ENCODE measurements at places on chromosomes 6 and 20. TPM values are rescaled to one million over a fixed set of nuclear protein-coding genes. Genes with fewer than 3 reads are reported as not detected.

DNA sequence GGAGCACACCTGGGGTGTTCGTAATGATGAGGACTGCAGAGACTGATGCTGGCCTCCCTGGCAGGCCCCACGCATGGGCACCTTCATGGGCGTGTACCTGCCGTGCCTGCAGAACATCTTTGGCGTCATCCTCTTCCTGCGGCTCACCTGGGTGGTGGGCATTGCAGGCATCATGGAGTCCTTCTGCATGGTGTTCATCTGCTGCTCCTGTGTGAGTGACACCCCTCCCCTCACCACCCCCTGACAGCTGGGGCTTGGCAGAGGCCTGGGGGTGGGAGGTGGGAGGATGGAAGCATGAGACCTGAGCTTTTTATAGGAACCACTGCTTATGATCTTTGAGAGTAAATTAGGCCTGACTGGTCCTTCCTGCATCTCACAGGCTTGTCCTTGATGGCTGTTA is 6.7 kb downstream of the SLC12A5 start:
- no peak for DNase-seq

GRCh38 chr20:36547186-36548005 is 6.1 kb downstream of the MYL9 start:
- no peak for DNase-seq

- no peak for DNase-seq
Observed at GRCh38 chr6:109816452-109817374, 125.6 kb downstream of the FIG4 start.

- DNase-seq = no peak
Observed at GRCh38 chr6:96907498-96907897, 9.8 kb upstream of the NDUFAF4 start.

The DDX27 gene
- total RNA-seq = 15.8 TPM

- no peak for DNase-seq
Observed at GRCh38 chr6:137910424-137910834, 43.4 kb downstream of the TNFAIP3 start.

The TPD52L2 gene
- 78.0 TPM for total RNA-seq

GRCh38 chr6:14985366-14985765 is 260.5 kb upstream of the JARID2 start:
- no peak for DNase-seq

- no peak for DNase-seq
Observed at GRCh38 chr20:64191002-64191401, 26.8 kb downstream of the MYT1 start.

DNA sequence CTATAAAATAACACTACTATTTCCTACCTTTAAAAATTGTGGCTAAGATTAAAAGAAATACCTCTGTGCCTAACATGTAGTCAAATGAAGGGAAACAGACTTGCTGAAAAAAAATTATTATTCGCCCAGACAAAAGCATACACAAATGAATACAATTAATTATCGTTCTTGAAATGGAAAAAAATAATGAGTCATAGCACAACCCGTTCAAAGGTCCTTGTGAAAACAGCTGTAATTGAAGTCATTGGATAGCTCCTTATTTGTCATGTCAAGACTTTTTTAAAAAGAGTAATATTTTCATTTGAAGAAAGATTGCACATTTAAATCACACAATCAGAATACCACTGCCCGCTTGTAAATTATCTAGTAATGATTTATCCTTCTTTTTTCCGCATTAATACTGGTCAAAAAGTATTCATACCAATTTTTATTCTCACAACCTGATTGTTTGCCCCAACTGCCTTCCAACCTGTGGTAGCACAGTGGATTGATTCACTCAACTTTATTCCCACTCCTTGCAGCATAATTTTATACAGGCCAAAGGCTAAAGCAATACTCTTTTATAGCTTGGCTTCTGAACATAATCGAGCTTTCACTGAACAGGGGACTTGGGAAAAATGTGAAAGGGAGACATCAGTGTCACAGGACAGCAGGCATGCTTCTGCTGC is 655.2 kb upstream of the MAP3K7 start:
- DNase-seq = no peak

The ASIP gene
- 15.0 TPM for total RNA-seq

GRCh38 chr6:34047913-34048867 is 97.7 kb downstream of the GRM4 start:
- no peak for DNase-seq

The UBE3D gene
- total RNA-seq = 2.3 TPM

DNA sequence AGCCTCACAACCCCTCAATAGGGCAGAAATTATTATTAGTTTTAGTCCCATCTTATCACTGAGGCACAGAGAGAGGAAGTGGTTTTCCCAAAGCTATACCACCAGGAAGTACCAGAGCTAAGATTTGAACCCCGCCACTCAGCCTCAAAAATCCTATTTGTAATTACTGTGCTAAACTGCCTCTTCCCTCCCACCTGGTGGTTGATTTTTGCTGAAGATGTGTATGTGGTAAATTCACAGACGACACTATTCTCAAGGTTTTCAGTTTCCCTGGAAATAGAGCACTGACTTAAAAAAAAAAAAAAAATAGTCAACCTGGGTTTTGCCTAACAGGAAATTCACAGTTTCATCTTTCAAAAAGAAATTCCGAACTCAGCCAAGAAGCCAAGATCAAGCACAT is 57.9 kb downstream of the TSHZ2 start:
- DNase-seq = no peak

DNA sequence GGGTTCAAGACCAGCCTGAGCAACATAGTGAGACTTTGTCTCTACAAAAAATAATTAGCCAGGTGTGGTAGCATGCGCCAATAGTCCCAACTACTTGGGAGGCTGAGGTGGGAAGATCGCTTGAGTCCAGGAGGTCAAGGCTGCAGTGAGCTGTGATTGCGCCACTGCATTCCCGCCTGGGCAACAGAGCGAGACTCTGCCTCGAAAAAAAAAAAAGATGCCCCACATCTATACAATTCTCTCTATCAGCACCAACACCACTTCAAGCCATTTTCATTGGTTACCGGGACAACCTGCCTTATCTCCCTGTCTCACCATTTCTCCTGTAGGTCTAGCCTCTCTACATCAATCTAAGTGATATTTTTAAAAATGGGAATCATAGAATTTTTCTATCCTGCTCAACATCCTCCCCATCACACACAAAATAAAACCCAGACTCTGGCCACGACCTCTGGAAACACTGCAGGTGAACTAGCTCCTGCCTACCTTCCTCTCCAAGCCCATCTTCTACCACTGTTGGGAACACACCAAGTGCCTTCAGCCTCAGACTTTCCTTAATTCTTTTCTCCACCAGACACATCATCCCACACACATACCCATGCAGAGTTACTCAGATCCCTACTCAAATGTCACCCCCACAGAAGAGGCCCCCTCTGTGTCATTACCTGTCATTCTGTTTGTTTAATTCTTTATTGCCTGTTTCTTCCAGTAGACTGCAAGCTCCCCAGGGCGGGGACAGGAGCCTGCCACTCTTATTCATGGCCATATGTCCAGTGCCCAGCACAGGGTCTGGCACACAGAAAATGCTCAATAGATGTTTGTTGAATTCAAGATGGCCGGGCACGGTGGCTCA is 9.6 kb upstream of the PLTP start:
- no peak for DNase-seq

GRCh38 chr6:28719275-28719940 is 193.7 kb downstream of the GPX5 start:
- DNase-seq = no peak

The SIRPB1 gene
- total RNA-seq = 0.68 TPM

The HNF4A gene
- not detected for total RNA-seq

The HSPA1L gene
- total RNA-seq = 1.6 TPM
